ENCODE measurements at places on chromosomes 11 and 22.

DNA sequence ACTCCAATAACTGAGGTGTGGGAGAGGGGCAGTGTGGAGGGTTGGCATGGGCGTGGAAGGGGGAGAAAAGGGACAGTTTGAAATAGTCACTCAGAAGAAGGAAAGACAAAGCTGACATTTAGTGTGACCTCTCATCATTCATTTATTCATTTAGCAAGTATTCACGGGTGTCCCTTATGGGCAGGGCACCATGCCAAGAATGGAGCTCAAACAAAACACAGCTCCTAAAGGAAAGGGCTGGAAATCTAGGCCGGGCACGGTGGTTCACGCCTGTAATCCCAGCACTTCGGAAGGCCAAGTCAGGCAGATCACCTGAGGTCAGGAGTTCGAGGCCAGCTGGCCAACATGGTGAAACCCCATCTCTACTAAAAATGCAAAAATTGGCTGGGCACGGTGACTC is 19.4 kb upstream of the DGKZ start:
- DNase-seq: no peak

DNA sequence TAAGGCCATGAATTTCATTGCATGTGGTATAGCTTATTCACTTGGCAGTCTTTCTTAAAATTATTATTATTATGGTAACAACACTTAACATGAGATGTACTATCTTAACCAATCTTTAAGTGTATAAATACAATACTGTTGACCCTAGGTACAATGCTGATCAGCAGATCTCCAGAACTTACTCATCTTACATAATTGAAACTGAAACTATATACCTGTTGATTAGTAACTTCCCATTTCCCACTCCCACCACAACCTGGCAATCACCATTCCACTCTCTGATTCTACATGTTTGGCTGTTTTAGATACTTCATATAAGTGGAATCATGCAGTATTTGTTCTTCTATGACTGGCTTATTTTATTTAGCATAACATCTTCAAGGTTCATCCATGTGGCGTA is 150.2 kb upstream of the POU2AF2 start:
- no peak for DNase-seq

DNA sequence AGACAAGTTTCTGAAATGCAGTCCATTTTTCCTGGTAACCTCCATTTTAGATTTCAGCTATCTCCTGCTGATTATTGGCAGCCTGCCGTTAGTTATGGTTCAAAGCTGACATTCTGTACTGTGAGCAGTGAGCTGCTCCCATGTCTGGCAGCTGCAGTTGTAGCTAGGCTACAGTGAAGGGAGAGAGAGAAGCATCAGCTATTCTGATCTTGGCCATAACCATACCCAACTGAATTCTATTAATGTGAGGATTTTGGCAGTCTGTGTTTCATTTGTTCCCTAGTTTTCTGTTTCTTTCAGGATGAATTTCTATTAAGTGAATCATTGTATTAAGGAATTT is 33.4 kb downstream of the SIK2 start:
- DNase-seq: peak; percentile 6

GRCh38 chr11:121235057-121235456 is 57.5 kb upstream of the SC5D start:
- DNase-seq: no peak

DNA sequence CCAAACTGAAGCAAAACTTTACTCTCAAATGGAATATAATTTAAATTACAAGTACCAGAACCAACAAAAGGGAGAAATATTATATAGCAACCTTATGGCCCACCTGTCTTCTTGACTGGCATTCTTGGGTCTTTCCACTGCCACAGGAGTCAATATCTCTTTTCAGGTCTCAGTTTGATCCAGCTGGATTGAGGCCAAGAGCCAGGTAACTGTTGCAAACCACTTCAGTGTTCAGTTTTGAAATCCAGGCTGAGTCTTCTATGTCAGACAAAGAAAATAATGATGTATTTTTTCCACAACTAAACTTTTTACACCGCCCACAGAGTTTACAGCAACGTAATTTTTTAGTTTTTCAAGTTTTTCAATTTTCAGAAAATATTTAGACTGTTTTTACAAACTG is 648 bp downstream of the DLG2 start:
- peak; percentile 7 for DNase-seq

GRCh38 chr11:27012234-27012921 is 18.5 kb downstream of the FIBIN start:
- DNase-seq: no peak

GRCh38 chr11:59773083-59773440 is 17.9 kb downstream of the STX3 start:
- DNase-seq: no peak

GRCh38 chr11:114683007-114683406 is 4.7 kb downstream of the NXPE2 start:
- DNase-seq: no peak

GRCh38 chr11:38680746-38681145 is 2082.7 kb upstream of the RAG2 start:
- no peak for DNase-seq

DNA sequence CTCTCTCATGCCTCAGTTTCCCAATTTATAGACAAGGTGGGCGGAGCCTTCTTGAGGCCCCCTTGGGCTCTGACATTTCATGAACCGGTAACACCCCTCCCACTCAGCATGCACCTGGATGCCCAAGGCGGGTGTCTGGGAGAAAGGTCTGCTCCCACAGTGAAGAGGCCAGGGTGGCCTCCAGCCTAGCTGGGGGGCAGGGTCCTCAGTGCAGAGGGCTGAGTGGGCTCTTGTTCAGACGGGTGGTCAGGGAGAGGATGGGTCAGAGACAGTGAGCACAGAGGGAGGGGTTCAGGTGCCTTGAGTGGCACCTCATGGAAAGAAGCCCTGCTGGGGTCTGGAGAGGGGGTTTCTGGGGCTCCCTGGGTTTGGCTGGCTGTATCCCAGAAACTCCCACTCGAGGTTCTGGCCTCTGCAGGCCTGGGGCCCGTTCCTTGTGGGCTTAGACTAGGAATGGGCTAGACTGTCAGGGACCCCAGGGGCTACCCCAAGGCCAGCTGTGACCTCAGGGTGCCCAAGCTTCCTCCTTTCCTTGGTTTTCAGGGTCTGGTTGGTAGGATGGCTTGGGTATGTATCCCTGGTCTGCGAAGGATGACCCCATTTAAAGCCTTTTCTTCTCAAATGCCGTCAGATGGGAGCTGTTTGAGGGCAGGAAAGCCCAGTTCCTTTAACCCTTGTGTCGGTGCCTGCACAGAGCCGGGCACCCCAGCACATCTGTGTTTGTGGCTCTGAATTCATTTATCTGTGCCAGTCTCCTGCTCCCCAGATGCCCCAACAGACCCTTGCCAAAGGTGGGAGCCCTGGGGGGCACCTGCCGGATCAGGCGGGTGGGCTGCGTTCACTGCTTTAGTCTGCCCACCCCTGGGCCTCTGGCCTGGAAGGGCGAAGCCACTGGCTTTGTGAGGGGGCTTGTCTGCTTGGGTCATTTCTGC is 1.2 kb downstream of the SYNGR1 start:
- no peak for DNase-seq

GRCh38 chr22:48197189-48197690 is 1434.8 kb downstream of the TBC1D22A start:
- DNase-seq: no peak

- no peak for DNase-seq
Observed at GRCh38 chr11:112694245-112694644, 267.0 kb upstream of the NCAM1 start.

DNA sequence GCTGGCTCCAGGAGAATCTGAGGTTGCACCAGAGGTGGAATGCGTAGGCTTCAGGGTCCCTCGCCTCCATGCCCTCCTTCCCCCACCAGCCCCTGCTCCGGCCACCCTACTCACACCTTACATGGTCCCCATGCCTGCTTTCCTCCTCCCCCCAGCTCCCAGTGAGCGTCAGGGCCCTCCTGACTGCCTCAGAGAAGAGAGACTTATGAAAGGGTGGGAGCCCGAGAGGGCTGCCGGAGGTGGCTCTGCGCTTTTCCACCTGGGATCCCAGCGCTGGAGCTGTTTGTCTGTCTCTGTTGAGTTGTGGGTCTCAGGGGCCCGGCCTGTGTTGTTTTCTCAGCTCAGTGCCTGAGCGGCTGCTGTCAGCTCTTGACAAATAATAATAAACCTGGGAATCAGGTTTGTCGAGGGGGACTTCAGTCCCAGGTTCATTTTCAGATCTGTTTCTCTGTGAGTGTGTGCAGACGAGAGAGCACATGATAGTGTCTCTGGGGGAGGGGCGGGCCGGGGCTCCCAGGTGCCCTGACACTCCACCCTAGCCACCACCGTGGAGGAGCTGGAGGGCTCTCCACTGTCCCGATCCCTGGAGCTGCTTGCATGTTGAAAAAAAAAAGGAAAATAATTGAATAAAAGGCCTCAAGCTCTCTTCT is 153.7 kb downstream of the FEZ1 start:
- no peak for DNase-seq

DNA sequence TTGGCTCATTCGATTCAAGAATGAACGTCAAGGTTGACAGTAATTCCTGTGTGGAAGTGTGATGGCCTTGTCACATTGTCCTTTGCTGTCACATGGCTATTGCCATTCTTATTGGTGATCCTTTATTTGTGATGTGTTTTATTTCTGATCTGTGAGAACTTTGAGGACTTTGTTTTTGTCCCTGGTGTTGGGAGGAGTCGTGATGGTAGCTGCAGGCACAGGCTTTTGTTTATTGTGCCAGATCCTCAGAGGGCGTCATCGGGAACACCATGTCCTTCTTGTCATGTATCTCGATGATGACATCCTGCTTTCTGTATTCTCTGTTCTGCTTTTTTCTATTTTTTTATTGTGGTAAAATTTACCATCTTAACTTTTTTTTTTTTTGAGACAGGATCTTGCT is 5.6 kb downstream of the PICK1 start:
- DNase-seq: no peak

- no peak for DNase-seq
Observed at GRCh38 chr22:25959818-25960774, 209.2 kb upstream of the SEZ6L start.

- DNase-seq: no peak
Observed at GRCh38 chr11:116126562-116126961, 622.3 kb upstream of the CADM1 start.

DNA sequence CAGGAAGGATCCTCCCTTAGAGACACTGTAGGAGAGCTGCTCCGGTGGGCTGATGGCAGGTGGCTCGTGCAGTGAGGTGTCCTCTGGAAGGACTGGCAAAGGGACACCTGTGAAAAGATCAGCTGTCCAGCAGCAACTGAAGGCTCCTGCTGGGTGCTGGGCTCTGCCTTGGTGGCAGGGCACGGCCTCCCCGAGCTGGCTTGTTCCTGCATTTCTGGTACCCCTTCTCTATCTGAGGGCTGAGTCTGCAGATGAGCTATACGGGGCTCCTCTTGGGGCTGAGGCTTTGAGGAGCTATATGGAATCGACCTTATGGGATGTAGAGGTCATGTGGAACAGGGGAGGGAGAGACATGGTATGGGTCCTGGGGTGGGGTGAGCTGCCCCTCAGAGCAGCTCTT is 875.8 kb downstream of the BRD1 start:
- no peak for DNase-seq

DNA sequence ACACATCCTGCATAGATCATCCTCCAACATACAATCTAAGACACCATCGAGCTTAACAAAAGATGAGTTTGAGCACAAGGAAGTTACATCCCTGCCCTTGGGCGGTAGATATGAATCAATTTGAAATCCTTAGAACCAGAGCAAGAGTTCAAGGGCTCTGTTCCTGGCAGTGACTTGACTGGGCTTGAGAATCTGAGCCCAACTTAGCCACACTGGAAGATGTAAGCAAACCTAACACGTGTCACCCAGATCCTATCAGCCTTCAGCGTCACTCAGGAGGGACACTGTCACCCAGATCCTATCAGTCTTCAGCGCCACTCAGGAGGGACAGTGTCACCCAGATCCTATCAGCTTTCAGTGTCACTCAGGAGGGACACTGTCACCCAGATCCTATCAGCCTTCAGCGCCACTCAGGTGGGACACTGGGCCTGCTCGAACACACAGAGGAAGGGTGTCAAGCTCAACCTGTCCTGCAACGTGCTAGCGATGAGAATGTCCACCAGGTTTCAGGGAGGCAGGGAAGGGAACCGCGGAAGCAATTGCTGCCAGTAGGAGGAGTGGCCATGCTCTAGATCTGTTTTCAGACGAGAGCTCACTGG is 32.8 kb upstream of the CTSD start:
- DNase-seq: no peak

DNA sequence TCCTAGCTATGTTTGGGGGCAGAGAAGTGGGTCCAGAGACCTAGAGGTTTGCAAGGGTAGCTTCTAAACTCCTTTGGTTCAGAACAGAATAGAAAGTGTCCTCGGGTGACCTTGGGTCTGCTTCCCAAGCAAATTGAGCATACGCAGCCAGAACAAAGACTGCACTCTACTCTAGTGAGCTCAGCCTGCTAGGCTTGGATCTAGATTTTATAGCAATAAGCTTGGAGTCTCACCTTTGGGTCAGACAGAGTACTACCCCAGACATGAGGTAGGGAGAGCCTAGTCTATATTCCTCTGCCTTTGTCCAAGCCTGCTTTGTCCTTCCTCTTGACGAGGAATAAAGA is 52.6 kb upstream of the ELF5 start:
- no peak for DNase-seq

GRCh38 chr22:43326331-43327156 is 16.6 kb downstream of the SCUBE1 start:
- no peak for DNase-seq

DNA sequence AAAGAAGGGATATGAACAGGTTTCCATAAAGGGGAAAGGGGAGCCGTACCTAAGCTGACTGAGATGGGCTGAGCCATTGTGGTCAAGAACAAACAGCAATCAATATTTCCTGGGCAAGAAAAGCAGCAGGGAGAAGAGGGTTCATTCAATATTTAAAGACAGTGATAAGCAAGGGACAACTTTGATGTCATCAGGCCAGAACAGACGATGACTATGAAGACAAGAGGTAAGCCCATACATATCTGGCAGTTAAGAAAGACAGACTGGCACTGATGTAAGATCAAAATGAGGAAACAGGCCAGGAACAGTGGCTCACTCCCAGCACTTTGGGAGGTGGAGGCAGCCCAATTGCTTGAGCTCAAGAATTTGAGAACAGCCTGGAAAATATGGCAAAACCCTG is 2.4 kb downstream of the OR5A2 start:
- no peak for DNase-seq

DNA sequence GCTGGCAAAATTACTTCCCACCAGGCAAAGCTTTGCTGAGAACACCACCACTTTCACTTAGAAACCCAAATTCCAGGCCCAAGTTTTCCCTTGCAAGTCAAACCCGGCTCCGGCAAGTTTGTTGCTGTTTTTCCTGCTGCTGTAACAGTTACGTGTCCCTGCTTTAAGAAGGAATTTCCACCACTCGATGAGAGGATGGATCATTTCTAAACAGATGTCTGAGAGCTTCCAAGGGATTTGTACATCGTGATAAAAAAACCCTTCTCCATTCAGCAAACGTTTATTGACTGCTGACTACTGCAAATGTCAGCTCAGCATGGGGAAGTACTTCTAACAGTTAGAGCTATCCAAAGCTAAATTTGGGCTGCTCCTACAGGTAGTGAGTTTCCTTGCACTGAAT is 19.7 kb downstream of the P2RX3 start:
- DNase-seq: no peak

GRCh38 chr22:39384750-39385480 is 14.7 kb upstream of the TAB1 start:
- DNase-seq: peak; percentile 28
